ENCODE measurements at places on chromosomes 5 and 9.

- no peak for DNase-seq
Observed at GRCh38 chr5:111518777-111519176, 6.4 kb upstream of the STARD4 start.

DNA sequence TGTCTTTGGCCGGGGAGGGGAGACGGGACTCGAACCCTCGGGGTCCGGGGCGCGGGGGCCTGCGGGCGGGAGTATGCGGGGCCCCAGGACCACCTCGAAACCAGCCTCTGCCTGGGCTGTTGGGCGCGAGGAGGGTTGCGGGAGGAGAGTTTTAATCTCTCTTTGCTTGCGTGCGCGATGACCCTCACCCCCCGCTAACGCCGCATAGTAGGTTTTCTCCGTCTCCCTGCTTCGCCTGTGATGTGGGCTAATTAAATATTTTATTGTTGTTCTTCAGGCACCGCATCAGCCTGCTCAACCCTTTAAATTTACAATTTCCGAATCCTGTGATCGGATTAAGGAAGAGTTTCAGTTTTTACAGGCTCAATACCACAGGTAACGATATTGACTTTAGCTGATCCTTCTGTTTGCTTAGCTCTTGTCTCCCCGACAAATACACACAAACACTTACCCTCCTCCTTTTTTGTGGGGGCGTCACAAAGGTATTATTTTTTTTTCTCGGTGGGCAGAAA is 1.7 kb downstream of the TLE4 start:
- DNase-seq: no peak

DNA sequence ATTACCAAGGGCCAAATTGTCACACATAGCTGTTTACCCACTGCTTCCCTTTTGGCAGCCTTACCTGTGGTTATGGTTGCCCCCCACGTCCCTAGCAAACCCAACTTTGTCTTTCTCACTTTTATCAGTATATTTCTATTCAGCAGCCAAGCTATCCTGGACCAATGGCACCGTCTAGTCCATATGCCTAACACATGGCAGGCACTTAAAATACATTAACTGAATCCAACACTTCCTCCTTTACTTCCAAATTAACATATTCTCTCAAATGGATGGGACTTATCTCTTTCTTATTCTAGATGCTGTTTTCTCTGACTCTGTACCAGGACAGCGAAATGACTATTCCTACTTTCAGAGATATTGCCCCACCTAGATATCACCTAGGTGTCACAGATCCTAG is 50.9 kb upstream of the SLC44A1 start:
- no peak for DNase-seq

DNA sequence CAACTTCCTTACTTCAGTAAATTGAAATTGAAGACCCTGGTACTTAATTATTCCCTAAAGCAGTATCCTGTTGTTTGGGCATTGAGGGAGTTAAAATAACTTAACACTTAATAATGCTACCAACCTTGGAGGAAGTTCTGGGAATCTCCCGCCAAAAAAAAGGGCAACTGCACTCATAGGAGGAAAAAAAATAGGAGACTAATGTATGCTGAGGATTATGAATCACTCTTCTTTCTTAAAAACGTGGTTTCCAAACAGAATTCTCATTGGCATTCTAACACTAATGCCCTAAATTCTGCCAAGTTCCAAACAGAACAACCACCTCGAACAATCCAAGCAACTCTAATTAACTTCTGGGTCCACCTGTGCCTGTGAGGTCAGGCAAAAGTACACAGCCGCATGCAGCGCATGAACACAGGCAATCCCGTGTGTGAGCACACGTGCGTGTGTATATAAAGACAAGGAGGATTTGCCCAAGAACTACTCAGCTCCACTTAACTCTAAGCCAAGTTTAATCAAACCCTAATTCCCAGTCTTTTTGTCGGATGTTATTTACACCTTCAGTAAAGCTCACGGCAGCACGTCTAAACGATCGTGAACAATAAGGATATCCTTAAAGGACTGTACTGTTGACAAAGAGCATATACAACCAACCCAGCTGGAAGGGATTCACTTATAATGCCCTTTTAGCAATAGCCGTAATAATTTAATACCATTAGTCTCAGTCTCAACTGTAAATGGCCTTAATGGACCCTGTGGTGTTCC is 78.4 kb downstream of the EBF1 start:
- no peak for DNase-seq

DNA sequence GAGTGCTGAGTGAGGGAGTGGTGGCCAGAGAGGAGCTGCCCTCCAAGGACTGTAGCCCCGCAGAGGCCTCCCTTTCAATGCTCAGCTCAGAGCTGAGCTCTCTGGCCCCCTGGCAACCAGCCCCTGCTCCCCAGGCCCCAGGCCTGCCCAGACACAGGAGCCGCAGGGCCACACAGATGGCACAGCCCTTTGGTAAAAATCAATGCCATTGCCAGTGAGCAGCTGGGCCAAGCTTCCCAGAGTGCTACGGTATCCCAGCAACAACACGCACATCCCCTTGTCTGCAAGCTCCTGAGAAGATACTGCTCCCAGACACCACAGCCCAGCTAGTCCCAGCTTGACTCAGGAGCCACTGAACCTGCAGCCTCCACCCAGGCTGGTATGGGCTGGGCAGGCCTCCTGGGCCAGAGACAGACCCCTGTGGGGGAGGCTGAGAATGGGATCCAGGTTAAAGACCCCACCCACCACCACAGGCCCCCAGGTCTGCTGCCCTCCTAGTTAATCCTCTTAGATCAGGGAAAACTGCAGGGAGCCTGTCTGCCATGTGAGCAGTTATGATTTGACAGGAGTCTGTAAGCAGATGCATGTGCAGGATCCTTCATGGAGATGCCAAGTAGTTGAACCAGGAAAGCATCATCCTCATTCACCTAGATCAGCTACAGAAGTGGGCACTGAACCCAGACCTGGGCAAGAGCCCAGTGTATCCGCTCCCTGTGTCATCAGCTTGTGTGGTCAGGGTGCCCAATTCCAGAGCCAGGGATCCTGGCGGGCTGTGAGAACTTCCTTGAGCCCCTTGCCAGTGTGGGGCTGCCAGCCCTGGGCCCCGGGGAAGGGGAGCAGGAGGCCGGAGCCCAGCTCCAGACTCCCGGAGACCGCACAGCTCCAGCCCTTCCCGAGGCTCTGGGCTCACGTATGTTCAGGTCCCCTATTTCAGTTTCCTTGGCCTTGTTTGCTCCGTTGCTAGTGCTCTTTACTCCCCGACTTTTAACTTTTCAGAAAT is 26.7 kb upstream of the ADAMTS2 start:
- DNase-seq: no peak
